Fibroblast of skin of right quadriceps (primary cell): ENCODE measurements at places on chromosomes 4 and X.

GRCh38 chrX:16826207-16826606 is 39.9 kb downstream of the TXLNG start:
- DNase-seq, result peak; percentile 45

DNA sequence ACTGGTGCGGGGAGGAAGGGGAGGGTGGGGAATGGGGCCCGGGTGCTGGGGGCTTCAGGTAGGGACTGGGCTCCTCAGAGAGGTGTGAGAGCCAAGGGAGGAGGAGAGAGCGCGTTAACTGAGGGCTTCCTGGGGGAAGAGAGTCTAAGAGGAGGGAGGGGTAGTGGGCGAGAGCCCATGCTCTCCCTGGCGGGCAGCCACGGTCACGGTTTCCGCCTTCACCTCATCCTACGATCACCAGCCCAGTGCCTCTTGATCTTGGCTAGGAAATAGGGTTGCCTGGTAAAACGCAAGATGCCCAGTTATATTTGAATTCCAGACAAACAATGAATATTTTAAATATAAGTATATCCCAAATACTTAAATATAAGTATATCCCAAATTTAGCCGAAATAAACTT is 60.8 kb upstream of the GRPEL1 start:
- no peak for DNase-seq

- DNase-seq, result no peak
Observed at GRCh38 chr4:101670370-101670769, 120.2 kb upstream of the BANK1 start.

DNA sequence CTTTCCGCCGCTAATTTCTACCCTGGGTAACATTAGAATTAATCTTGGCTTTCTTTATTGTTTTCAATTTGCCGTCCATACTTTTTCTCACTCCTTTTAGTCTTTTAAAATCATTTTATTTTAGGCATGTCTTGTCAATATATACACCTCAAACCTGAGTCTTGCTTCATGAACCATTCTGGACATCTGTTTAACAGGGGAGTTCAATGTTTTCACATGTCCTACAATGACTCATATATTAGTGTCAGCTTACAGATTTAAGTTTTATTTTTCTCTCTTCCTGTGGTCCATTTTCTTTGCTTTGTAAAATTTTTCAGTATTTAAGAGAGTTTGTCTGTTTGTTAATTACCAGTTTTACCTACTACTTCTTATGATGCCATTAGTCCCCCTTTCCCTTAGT is 89.5 kb downstream of the LCORL start:
- peak; percentile 2 for DNase-seq

DNA sequence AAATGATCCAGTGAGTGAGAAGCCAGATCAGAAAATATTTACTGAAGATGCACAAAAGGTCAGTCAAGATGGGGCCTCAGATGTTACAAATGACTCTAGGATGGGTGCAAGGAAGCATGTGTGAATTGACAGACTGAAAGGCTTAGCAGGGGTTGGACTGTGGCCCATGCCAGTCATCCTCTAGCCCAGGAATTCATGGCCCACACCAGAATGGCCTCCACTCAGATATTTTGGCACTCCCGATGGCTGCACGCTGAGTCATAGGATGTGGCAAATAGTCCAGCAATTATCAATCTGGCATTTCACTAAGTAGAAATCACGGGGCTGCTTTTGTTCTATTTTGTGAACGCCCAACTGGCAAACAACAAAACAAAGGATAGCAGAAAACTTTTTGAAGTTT is 406.5 kb downstream of the IQCM start:
- DNase-seq, result peak; percentile 67

- DNase-seq, result no peak
Observed at GRCh38 chr4:102994803-102995202, 24.7 kb downstream of the SLC9B1 start.

GRCh38 chrX:120014354-120015130 is 62.9 kb downstream of the RHOXF2B start:
- DNase-seq, result no peak

- DNase-seq, result no peak
Observed at GRCh38 chrX:69140837-69141236, 24.4 kb downstream of the PJA1 start.

GRCh38 chr4:24910499-24910898 is 2.3 kb downstream of the CCDC149 start:
- peak; percentile 70 for DNase-seq

DNA sequence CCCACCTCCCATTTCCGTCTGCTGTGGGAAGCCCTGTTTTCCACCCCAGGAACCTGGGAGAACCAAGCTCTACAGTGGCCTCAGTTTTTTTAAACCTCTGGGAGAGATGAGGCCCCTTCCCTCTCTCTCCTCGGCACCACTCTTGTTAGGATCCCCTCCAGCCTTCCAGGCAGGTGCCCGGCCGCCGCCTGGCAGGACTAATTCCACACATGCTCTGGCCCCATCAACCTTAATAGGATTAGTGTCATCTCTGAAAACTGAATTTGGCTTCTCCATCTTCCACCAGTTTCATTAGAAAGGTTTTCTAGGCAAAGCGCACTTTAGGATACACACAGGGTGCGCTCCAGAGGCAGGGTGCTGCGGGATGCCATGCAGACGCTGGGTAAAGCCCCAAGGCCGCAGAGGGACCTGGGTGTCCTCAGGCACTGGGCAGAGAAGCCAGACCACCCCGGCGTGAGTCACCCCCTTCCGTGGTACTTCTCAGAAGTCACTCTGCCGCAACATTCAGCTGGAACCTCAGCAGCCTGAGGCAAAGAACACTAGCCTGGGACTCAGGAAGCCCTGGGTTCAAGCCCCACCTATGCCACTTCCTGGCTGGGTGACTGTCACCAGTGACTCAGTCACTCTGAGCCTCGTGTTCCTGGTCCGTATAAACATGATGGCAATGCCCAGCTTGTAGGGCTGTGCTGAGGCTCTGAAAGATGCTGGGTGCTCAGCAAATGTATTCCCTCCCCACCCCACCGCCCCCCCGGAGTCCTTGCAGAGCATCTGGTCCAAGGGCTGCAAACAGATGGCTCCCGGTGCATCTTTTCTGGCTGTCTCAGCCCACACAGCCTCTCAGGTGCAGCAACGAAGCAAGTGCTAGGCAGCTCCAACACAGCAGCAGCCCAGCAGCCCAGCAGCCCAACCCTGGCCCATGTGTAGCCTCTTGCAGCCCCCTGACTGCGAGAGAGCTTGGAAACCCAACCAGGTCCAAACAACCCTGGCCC is 29.1 kb downstream of the PPP2R2C start:
- DNase-seq, result no peak

- no peak for DNase-seq
Observed at GRCh38 chrX:16177260-16177659, 10.0 kb downstream of the MAGEB17 start.

DNA sequence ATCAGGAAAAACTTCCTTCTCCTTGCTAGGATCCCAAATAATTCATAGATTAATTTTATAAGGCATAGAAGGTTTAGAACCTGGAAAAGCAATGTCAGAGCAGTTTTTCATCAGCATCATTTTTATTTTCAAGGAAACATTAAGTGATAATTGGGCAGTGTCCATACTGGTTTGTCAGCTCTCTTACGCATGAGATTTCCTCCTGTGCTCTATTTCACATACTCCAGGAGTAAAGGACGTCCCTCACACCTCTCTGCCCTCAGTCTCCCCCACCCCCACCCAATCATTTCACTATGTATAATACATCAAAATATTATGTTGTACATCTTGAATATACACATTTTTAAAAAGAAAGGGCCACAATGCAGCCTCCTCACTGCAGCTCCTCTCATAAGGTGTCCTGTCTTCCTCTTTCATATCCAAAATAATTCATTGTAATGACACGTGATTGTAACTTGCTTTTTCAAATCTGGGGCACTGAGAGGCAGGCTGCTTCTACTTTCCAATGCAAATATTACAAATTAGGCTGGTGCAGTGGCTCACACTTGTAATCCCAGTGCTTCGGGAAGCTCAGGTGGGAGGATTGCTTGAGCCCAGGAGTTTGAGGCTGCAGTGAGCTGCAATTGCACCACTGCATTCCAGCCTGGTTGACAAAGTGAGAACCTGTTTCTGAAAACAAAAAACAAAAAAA is 34.4 kb downstream of the ARHGEF38 start:
- no peak for DNase-seq

GRCh38 chr4:53161787-53162433 is 204.0 kb downstream of the SCFD2 start:
- DNase-seq, result no peak

GRCh38 chr4:70808151-70808550 is 31.5 kb downstream of the GRSF1 start:
- no peak for DNase-seq

DNA sequence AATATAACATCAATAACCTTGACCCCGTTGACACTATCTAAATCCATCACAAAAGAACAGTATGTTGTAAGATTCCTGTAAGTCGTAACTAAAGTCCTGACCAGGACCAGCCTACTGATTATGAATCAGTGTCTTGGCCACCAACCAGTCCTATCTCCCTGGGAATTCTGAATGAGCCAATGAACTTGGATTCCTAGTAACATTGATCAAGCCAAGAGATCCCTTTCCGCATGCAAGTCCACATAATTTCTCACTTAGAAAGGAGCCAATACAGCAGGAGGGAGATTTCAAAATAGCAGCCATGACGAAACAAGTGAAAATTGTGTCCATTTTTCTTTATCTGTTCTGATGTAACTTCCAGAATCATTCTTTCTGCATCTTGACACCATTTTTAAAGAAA is 9.5 kb downstream of the XPNPEP2 start:
- peak; percentile 69 for DNase-seq

DNA sequence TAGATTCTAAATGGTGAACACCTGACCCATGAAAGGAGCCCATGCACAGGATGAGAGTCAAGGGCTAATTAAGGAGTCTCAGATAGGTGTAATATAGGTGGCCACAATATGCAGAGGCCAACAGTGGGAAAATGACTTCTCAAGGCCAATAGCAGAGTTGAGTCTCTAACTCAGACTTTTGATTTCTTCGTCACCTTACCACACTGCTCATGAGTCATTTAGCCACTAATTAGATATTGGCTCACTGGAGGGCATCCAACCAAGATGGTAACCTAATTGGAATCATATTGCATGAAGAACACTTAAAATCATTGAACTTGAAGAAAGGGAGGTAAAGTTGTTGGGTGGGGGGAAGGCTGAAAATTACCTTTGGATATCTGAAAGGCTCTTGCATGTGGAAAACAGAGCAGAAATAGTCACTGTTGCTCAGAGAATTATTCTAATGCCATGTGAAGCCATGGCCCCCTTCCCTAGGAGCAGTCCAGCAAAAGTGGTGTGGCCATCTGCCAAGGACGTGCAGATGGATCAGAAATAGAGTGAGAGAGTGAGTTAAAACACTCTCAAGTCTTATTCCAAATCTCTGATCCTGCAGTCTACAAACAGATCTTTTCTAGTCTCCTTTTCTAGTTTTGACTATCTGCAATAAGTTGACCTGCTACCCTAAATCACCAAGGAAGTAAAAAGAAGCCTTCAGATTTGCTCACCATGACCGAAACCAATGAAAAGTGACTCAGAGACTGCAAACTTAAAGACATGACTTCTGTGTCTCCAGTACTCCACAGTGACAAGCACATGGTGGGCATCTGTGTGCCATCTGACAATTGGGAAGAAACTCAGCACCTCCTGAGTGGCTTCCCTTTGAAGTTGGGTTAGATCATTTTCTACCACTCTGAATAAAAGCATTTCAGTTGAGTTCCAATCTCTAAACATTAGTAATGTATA is 93.9 kb upstream of the C1QTNF7 start:
- DNase-seq, result peak; percentile 90

DNA sequence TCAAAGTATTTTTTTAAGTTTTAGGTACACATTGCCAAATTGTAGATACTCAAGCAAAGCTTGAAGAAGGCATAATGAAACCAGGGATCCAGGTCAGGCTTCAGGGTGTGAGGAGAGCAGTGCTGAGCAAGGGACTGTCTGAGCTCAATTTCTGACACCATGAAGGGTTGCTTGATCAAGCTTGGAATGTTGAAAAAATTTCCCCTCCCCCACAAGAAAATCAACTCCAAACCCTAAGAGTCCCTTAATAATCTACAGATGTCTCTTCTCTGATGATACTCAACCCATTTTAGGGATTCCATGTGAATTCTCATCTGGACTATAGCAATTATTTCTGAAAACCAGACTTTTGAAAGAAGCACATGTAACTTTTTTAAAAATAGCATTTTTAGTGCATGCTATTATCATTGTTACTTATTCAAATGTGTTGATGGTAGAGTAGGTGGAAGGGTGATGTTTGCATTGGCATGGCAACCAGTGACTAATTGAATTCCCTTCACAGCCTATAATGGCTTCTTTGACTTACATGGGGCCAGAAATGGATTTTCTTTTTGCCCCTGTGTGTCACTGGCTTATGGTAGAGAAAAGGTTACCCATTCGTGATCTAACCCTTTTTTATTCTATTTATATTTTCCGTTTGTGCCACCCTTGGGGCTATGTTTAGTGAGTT is 252.0 kb downstream of the FBXW7 start:
- DNase-seq, result peak; percentile 34

DNA sequence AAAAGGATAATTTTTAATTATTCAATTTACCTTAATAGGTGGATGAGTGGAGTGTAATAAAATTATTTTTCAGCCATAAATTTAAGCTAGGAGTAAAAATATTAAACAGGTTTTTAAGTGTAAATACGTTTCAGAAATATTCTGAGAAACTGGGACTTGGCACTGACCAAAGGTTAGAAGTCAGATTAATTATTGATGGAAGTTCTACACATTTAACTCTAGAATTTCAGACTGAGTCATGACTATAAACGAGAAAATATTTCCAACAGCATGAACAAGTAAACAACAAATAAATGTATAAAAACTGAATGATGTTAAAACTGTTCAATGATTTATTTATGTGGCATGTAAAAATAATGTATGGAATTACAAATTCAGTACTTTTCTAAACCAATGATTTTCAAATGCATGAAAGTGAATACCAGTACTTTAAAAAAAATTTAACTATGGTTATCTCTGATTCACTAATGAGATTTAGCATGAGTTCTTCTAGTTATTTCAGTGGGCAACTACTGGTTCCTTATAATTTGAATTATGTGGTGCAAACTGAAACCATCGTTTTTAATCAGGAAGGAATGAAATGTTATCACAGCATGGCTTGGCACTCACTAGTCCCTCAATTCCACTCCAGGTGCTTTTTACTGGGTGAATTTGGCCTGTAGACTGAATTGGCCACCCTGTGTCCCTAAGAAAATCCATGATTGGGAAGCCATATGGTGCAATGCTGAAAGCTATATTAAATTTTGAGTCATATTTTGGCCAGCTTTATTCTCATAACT is 244.2 kb downstream of the FSTL5 start:
- no peak for DNase-seq

- no peak for DNase-seq
Observed at GRCh38 chr4:186329372-186329771, 63.4 kb downstream of the F11 start.

DNA sequence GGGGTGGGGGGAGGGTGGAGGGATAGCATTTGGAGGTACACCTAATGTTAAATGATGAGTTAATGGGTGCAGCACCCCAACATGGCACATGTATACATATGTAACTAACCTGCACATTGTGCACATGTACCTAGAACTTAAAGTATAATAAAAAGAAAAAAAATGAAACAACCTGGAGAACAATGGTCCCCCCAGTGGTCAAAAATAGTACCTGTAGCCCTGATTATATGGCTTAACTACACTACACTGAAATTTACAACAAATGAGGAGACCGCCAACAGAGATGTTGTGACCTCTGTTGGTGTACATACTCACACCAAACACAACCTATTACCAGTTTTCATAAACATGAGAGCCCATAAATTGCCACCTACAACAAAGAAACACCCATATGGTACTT is 7.3 kb upstream of the MAGEE1 start:
- no peak for DNase-seq
